ENCODE measurements at places on chromosomes 3 and 15.

- peak; percentile 81 for DNase-seq
Measured at GRCh38 chr15:68256675-68257450, 20.7 kb upstream of the FEM1B start.

- no peak for DNase-seq
Measured at GRCh38 chr3:180306155-180306554, 269.4 kb upstream of the PEX5L start.

- no peak for DNase-seq
Measured at GRCh38 chr15:59205839-59206622, 612 bp upstream of the LDHAL6B start.

- no peak for DNase-seq
Measured at GRCh38 chr15:77168141-77168540, 97.2 kb upstream of the TSPAN3 start.

DNA sequence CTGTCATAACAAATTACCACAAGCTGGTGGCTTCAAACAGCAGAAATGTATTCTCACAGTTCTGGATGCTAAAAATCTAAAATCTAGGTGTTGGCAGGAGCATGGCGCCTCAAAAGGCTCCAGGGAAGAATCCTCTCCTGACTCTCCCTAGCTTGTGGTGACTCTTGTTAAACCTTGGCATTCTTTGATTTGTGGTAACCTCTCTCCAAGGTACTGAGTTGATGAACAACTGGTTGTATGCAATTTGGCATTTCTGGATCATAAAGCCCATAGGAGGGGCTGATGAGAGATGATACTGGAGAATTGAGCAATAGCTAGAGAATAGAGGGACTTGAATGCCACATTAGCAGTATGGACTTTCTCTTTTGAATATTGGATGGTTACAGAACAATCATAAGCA, 821.8 kb downstream of the TBL1XR1 start:
- no peak for DNase-seq

DNA sequence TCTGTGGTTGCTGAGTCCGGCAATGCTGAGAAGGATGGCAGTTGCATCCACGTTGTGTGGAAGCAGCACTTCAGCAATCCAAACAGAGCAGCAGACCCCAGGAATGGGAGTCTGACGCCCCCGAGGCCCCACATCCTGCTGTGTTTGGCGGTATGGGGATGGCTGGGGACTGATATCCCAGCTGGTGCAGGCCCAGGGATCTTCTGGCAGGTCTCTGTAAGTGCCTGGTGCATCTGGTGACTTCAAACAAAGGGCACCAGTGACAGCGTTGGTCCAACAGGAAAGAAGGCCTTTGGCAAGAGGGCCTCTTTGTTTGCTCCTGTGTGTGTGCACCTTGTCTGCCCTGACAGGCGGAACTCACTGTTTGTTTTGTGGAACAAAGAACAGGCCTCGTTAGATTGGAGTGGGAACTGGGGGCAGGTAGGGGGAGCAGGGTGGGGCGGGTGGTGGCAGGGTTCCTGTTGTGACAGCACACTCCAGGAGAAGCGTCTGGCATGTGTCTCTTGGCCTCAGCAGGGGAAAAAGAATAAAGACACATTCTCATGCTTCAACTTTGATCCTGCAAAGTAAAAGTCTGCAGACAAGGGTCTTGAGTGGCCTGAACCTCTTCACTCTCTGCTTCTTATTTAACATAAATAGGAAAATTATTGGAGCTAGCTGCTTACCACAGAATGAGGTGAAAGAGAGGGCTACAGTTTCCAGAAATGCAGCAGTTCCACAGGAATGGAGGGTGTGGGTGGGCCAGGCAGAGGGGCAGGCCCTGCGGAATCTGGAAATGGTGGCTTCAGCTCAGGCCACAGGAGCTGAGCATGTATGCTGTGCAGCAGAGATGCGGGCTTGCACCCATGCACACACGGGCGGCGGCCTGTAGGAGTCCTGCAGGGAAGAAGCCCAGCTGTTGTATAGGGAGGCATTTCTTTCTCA, 94.5 kb upstream of the MYZAP start:
- no peak for DNase-seq

DNA sequence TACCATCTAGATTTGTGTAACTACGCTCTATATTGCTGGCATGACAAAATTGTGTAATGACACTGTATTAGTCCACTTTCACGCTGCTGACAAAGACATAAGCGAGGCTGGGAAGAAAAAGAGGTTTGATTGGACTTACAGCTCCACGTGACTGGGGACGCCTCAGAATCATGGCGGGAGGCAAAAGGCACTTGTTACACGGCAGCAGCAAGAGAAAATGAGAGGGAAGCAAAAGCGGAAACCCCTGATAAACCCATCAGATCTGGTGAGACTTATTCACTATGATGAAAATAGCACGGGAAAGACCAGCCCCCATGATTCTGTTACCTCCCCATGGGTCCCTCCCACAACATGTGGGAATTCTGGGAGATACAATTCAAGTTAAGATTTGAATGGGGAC, 905.7 kb downstream of the DIPK2A start:
- no peak for DNase-seq

- no peak for DNase-seq
Measured at GRCh38 chr3:14289590-14290461, 111.2 kb downstream of the LSM3 start.

GRCh38 chr15:52466716-52467115, 62.0 kb downstream of the MYO5A start:
- DNase-seq, result no peak

GRCh38 chr3:183158113-183158512, 4.4 kb downstream of the LAMP3 start:
- no peak for DNase-seq

DNA sequence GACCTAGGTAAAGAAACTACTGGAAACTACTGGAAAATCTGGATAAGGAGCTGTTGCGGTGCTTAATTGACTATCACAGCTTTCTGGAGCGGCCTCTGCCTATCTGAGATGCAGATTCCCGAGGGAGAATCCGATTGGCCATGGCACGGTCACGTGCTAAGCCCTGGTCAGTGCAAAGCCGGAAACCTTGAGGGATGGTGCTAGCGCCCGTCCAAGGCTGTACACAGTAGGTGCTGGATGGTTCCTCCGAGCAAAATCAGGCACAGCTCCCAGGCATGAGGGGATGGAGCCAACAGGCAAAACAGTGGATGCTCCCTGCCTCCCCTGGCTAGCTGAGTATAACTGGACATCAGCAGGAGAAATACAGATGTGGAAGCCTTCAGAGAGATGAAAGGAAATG, 238.7 kb upstream of the HES1 start:
- no peak for DNase-seq

GRCh38 chr3:66037986-66038369, 740 bp downstream of the MAGI1 start:
- DNase-seq, result no peak

- no peak for DNase-seq
Measured at GRCh38 chr3:103170651-103171050, 735.8 kb downstream of the ZPLD1 start.

DNA sequence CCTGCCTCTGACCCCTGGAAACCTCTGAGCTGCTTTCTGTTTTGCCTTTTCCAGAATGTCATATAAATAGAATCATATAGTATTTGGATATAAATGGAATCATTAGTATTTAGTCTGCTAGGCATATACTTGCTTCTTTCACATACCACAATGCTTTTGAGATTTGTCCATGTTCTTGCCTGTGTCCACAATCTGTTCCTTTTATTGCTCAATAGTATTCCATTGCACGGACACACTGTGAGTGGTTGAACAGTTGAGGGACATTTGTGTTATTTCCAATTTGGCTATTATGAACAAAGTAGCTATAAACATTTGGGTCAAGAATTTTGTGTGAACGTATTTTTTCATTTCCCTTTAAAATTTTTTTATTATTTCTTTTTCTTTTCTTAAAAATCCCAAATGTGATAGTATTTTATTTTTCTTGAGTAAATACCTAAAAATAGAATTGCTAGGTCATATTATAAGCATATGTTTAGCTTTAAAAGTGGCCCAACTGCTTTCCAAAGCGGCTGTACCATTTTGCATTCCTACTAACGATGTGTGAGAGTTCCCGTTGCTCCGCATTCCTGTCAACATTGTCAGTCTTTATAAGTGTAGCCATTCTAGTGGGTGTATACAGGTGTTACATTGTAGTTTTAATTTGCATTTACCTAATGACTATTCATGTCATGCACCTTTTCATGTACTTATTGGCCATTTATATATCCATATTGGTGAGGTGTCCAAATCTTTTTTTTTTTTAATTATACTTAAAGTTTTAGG, 26.5 kb downstream of the WDR53 start:
- no peak for DNase-seq

GRCh38 chr3:143203848-143204247, 84.3 kb downstream of the CHST2 start:
- DNase-seq, result no peak

DNA sequence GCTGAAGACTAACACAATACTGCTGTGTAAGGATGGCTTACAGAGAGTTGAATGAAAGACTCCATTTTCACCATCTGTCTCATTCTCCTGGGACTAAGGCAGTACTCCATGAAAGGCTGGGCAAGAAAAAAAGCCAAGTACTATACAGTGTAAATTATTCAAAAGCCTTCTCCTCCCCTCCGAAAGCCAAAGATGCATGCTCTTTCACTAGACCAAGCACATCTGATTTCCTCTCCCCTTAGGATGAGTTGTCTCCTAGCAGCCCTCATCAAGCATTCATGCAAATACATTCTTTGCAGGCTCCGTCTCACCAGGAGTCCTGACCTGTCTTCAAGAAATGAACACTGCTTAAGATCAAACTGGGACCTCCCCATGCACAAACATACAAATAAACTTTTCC, 133.5 kb upstream of the THBS1 start:
- no peak for DNase-seq

DNA sequence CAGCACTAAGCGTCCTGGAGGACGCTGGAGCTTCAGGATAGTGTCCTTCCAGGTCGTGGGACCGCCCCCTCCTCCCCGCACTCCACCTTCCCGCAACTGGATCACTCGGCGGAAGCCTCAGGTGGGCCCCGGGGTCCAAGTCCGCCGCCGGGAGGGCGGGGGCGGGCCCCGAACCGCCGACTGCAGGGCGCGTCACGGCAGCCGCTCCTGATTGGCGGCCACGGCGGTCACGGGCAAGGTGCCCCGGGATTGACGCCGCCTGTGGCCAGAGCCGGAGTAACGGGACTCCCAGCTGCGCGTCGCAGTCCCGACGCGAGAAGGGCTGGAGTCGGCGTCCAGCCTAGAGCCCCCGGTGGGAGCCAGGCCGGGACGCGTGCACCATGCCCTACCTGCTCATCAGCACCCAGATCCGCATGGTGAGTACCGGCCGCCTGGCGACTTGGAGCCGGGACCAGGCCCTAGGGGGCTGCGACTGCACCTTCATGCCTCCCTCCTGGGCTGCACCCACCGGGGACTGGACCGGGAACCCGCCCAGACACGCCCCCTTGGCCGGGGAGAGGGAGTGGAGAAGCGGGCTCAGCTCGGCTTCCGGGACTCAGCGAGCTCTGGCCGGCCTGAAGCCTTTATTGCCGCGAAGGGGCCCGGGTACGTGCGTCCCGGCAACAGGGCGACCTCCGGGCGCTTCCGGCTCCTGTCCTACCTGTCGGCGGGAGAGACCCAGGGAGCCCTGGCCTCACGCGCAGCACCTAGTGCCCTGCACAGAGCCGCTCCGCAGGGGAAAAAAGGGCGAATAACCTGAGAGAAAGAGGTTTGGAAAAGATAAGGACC, at the start of gene GCHFR:
Gene GCHFR, plus strand, starts transcription at position 268 of the 828 bp plus-strand sequence. Its CDS starts 113 bp downstream, at position 381.
- peak; percentile 9 for DNase-seq

- no peak for DNase-seq
Measured at GRCh38 chr15:88609344-88610090, 11.6 kb upstream of the AEN start.

DNA sequence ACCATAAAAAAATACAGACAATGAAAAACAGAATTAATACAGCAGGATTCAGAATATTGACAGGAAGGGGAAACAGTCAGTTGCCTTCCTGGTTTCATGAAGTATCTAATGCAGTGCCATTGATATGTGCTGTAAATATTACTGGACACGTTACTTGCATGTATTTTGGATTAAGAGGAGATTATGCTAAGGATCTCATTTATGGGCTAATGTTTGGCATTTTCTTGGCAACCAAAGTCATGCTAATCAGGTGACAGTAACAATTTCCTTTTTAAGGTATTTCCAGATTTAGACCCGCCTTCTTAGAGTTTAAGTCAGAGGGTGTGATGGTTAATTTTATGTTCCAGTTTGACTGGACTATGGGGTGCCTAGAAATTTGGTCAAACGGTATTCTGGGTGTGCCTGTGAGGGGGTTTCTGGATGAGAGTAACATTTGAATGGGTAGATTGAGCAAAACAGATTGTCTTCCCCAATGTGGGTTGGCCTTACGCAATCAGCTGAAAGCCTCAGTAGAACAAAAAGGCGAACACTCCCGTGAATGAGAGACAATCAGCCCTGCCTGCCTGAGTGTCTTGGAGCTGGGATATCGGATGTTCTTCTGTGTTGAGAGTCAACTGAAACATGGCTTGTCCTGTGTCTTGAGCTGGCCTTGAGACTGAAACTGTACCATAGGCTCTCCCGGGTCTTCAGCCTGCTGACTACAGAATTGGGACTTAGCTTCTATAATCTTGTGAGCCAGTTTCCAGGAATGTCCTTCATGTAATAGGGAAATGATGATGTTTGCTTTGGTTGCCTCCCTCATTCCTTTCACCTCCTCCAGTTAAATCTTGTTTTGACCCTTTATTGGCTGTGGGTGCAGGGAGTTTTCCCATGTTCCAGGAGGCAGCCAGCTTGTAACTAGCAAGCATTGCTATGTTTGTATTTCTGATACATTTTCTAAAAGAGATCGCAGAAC, 10.5 kb downstream of the SQOR start:
- no peak for DNase-seq

DNA sequence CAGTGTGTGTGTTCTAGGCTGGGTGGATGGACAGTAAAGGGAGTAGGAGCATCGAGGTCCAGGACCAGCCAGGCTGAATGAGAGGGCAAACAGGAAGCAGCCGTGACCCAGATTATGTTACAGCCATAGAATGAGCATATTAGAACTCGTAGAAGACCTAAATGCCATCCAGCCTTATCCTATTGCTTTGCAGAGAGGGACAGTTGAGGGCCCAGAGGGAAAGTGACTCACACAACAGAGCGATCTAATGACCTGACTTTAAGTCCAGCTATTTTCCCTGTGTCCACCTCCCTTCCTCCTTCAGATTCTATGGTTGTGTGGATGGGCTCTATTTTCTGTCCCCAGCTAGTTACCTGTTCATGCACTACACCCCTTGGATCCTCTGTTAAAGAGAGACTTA, 634.1 kb upstream of the TBL1XR1 start:
- no peak for DNase-seq

DNA sequence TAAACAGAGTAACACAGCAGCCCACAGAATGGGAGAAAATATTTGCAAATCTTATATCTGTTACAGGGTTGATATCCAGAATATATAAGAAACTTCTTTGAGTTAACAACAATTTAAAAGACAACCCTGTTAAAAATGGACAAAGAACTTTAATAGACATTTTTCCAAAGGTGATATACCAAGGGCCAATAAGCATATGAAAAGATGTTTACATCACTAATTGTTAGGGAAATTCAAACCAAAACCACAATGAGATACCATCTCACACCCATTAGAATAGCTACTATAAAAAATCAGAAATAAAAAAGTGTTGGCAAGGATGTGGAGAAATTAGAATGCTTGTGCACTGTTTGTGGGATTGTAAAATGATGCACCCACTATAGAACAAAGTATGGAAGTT, 110.8 kb downstream of the SPATA16 start:
- no peak for DNase-seq

GRCh38 chr15:22241451-22241850, 161.1 kb downstream of the OR4M2 start:
- DNase-seq, result no peak

GRCh38 chr15:25062551-25063430, 108.0 kb downstream of the SNRPN start:
- no peak for DNase-seq
